Activated T-cell treated with anti-CD3 and anti-CD28 coated beads, Interleukin-2, amount 50 U/mL, for 1 hour (primary cell): ENCODE measurements at places on chromosomes 11 and 22.

DNA sequence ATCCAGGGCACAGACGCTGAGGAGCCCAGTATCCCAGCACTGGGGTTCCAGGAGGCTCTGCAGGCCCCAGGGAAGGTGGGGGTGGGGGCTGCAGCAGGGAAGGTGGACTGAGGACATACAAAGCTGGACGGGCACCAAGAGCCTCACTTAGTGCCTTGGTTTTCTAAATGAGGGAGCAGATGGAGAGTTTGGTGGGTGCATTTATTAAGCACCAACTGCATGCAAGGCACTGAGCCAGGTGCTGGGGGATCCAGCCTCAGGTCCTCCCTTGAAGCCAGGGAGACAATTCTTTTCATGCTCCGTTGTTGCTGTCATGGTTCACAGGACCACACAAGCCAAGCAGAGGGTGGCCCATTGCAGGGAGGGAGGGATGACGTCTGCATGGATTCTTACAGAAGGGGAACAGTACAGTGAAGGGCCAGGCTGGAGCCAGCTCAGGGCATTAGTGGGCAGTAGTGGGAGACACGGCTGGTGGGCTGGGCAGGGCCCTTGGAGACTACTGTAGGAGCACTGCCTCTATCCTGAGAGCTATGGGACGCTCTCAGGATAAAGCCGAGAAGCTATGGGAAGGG, 65.0 kb downstream of the MACROD1 start:
- DNase-seq: no peak

GRCh38 chr11:118842369-118842768, 41.3 kb upstream of the CXCR5 start:
- no peak for DNase-seq

- no peak for DNase-seq
Observed at GRCh38 chr11:9362393-9362863, 22.0 kb upstream of the IPO7 start.

DNA sequence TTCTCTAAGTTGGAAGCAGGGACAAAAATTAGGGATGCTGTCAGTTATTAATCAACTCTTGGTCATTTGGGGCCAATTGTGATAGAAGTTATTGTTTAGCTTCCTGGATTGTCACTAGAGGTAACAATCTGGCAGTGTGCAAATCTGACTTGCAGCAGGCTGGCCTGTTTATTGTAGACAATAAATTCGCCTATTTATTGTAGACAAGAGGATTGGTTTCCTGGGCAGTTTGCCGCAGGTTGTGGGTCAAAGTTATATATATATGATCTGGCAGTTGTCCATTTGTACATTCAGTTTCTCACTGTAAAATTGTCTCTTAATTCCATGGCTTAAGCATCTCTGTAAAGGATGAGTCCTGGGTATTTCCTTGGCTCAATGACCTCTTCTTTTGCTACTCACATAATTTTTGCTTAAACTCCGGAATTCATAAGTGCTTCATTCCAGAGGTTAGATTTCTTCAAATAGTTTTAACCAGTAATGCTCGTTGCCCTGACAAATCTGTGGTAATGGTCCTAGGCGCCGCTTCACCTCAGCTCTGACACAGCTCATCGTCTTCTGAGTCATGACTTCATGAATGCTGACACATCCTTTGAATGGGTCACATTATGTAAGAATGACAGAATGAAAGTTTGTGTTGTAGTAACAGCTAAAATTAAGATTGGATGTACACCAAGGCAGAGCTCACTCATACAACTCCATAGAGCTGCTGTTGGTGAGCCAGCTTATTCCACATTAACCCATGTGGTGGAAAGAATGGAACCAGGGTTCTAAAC, 7.8 kb upstream of the MMP3 start:
- DNase-seq: no peak

- DNase-seq: no peak
Observed at GRCh38 chr11:115340874-115341273, 163.3 kb downstream of the CADM1 start.

- DNase-seq: peak; percentile 11
Observed at GRCh38 chr11:2587132-2587930, 112.5 kb downstream of the KCNQ1OT1 start.

DNA sequence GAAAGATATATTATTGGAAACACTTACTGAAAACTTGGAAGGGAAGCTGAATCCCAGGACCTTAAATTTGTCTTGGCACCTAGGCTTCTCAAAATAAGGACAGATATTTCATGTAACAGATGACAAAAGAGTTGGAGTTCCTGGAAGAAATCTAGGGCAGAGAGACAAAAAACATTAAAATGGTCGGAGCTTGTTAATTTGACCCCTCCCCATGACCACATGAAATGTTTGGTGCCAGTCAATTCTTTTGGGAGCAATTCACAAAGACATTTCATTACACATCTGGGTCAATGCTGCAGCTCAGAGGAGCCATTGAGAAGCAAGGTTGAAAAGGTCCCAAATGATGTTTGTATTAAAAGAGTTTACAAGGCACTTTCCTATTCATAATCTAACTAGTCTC, 162.0 kb upstream of the GUCY1A2 start:
- no peak for DNase-seq

DNA sequence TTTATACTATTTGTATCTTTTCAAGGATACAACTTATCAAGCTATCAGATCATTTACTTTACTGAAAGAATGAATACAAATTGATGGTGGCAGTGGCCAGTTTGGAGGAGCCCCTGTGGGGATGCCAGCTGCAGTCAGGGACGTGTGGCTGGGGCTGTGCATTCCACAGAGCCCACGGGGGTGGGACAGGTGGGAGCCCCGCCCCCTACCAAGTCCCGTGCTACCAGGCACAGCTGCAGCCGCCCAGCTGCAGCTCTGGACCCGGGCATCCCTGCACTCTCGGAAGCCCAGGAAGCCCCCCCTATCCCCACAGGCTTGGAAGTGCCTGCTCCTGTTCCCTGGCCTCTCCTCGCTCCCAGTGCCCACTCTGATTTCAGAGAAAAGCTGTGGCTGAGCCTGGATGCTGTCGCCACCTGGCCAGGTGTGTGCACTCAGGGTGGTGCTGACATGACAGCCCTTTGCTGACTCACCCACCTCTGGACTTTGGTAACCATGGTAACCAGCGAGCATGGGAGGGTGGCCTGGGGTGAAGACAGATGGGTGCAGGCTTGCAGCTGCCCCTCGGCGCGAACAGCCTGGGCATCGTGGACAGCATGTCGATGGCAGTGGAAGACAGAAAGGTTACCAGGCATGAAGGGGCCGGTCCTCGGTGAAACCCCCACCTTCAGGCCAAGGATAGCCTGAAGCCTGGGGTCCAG, 138.1 kb downstream of the SBF2 start:
- no peak for DNase-seq

DNA sequence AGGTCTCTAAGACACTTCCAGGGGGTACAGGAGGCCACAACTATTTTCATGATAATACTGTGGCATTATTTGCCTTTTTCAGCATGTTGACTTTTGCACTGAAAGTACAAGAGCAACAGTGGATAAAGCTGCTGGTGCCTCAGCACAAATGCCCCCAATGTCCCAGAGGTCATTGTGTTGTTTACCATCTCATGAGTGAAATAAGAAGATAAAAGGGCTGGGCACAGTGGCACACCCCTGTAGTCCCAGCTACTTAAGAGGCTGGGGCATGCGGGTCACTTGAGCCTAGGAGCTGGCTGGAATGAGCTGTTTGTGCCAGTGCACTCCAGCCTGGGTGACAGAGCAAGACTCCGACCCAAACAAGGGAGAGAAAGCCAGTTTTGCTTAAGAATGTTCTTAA, 72.6 kb upstream of the RAB1B start:
- DNase-seq: no peak

GRCh38 chr11:117807482-117808327, 10.7 kb upstream of the DSCAML1 start:
- DNase-seq: peak; percentile 76

- DNase-seq: no peak
Observed at GRCh38 chr11:12840871-12841660, 166.8 kb downstream of the TEAD1 start.

DNA sequence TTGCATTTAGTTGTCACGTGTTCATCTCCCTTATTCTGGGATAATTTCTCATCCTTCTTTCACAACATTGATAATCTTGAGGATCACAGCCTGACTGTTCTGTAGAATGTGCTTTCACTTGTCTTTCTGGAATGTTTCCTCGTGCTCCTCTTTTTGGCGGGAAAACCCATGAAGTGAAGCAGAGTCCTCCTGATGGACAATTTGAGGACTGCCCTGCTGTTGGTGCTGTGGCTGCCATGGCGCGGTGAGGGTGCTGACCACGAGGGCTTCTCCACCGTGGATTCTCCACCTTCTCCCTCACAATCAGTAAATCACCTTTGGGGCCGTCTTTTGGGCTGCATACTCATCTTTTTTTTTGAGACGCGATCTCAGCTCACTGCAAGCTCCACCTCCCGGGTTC, 946.9 kb downstream of the BRD1 start:
- DNase-seq: no peak

- DNase-seq: no peak
Observed at GRCh38 chr11:69081180-69081579, 32.4 kb downstream of the TPCN2 start.

DNA sequence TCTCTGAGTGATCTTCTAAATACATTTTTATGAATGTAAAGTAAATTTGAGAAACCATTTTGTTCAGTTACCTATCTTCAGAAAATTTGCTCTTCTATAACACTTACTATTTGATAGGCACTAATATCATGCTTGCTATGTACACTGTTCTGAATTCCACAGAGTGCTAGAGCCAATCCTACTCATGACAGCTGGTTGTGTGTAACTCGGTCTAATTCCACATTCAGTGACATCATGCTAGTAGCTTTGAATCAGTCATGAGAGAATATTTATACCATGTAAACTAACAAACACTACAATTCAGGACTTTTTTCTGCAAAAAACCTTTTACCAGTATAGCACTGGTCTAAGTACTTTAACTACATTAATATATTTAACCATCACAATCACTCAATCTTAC, 902.9 kb downstream of the DLG2 start:
- DNase-seq: no peak

GRCh38 chr22:50705851-50706351, 32.1 kb upstream of the ACR start:
- DNase-seq: no peak

GRCh38 chr11:57637626-57638004, 12.1 kb downstream of the YPEL4 start:
- DNase-seq: no peak

GRCh38 chr11:83628622-83629355, 342.6 kb upstream of the CCDC90B start:
- DNase-seq: no peak

- no peak for DNase-seq
Observed at GRCh38 chr11:125451400-125452124, 44.5 kb downstream of the FEZ1 start.
